BJ (cell line): ENCODE measurements at places on chromosomes 16 and 17. TPM values are rescaled to one million over a fixed set of nuclear protein-coding genes. Genes with fewer than 3 reads are reported as not detected.
A peak's percentile ranks its signal among the peaks of the same experiment; 100 is the strongest.

DNA sequence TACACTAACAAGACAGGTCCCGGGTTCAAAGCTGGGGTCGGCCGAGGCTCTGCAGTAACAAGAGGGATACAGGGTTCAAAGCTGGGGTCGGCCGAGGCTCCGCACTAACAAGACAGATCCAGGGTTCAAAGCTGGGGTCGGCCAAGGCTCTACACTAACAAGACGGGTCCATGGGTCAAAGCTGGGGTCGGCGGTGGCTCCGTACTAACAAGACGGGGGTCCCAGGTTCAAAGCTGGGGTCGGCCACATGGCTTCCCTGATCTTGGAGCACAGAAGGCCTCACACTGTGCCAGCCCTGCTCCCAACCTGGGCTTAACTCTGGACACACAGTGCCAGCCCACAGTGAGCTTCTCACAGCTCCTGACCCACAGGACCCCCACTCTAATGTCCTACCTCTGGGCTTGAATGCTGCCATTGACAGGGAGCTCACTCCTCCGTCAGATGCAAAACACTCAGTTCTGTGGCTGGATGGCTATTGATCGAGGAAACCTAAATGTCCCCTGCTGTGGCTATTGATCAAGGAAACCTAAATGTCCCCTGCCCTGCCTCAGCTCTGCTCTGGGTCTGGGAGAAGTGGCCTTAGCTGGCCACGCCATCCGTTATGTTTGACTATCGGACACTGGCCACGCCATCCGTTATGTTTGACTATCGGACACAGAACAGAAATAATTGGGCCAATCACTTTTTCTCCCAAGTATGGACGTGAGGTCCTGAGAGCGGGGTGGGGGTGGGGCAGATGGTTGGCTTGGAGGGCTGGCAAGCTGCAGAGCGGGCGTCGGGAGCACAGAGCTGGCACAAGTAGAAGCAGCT lies 54.6 kb upstream of the DOC2B start:
- no peak for DNase-seq

DNA sequence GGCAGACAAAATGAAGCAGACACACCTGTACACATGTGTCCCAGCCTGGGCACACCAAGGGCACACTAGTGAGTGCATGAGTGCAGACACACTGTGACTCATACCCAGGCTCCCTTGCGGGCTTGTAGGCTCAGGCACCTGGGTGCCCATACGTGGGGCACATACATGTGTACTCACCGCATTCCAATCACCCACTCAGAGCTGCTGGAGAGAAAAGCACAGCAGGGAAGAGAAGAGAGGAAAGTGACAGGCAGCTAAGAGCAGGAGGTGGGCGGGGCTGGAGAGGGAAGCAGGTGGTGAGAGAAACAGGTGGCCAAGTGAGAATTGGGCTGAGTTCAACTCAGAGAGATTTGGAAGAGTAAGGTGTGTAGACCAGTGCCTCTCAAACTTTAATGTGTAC lies 54.0 kb downstream of the TMEM132E start:
- no peak for DNase-seq

DNA sequence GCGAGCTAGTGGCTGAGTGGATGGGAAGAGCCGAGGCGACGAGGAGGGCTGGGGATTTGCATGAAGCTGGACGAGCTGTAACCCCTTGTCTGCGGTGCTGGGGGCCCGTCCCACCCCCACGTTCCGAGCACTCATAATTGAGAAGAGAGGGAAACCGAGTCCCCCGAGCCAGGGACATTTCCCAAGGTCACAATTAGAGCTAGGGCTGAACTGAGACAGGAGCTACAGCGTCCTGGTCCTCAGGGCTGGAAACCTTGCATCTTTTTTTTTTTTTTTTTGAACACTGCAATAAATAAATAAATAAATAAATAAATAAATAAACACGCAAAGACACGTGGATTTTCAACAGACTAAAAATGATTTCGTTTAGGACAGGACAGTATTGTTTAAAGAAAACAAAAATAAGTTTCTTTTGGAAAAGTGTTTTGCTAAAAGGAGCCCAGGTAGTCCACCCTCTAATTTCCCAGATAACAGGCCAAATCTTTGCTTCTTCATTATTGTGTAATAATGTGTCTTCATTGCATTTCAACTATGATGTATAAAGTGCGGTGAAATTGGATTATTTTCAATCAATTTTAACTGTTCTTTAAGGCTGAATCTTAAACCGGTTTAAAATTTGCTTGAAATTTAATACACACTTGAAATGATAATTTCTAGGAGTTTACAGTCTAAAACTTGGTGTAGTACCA lies 992 bp downstream of the GDPD1 start:
- no peak for DNase-seq

DNA sequence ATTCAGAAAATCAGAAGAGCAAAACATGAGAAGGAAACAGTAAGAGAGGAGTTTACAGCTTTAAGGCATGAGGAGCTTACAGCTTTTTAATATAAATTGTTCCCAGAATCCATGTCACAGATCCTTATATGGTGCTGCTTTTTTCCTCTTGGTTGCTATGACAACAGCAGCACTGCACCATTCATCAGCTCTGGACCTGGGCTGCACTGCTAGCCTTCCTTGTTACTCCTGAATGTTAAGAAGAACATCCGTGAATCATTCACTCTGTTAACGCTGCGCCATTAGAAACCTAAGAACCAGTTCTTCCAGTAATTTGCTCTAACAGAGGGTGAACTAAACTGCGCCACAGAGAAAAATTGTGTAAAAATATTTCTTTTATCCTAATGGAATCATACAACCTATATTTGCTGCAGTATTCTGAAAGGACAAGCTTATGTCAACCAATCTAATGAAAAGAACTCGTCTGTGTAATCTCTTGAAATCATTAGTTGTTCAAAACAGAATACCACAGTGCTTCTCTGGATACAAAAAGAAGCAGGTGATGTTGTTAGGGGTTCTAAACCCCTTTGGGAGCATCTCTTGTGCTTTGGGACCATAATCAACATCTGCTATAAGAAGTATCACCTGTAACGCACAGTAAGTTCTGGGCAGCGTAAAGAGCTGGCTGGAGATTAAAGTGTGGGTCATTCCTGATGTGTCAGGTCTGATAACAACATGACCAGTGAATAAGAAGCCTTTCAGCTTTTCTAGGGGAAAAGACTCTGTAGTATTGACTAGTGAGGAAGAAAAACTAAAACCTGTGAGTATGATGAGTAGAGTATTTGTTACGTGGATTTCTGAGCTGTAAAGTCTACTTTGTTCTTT lies 151.2 kb downstream of the TANC2 start:
- no peak for DNase-seq

DNA sequence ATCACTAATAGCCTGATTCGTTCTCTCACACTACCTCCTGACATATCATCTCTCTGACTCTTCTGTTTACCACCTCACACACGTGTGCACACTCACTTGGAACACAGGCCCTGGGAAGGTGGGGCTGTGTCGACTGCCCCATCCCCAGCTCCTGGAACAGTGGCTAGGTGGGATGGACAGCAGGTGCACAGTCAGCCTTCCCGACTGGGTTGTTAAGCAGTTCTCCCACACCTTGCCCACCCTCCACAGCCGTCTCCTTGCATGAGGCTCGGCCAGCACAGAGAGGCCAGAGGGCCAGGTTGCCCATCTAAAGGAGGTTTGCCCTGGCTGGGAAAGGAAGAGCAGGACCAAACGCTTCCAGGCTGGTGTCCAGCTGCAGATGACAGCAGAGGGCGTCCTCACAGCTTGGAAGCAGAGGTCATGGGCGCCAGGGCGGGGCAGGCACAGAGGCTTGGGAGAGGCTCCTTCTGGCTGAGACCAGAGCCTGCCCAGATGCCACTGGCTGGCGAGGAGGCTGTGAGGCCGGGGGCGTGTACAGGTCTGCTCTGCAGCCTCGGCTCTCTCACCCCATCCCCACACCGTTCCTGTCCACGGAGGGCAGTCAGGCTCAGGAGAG lies 92.8 kb downstream of the AMFR start:
- DNase-seq: no peak

GRCh38 chr17:76585649-76586593 lies at the start of gene ST6GALNAC2:
TSS of gene ST6GALNAC2 (minus strand) at chr17:76585860. CDS start at chr17:76585808, 52 bp downstream.
- no peak for DNase-seq

GRCh38 chr17:3557768-3558583 lies at the start of gene TRPV3:
TSS of gene TRPV3 (minus strand) at chr17:3557812. CDS start at chr17:3554850, 2,962 bp downstream.
- DNase-seq: no peak

DNA sequence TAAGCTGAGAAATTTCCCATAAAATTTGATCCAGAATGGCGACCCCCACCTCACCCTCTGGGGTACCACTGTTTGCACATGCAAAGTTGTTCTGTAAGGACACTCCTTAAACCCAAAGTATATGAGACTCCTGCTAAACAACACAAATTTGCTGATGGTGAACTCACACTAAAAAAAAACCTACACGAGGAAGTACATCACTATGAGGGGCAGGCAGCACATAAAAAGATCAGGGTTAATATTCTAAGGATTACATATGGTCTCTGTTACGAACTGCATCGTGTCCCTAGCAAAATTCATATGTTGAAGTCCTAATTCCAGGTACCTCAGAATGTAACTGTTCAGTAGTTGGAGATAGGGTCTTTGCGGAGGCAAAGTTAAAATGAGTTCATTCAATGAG lies 60.3 kb downstream of the LYRM1 start:
- DNase-seq: no peak

- DNase-seq: no peak
Measured at GRCh38 chr16:30351001-30351441, 4.1 kb downstream of the CD2BP2 start.

GRCh38 chr17:62690168-62690897 lies 62.9 kb downstream of the MRC2 start:
- DNase-seq: no peak

GRCh38 chr17:45314741-45315647 lies 1.8 kb downstream of the MAP3K14 start:
- DNase-seq: no peak

GRCh38 chr17:633133-633532 lies 81.5 kb downstream of the VPS53 start:
- peak; percentile 56 for DNase-seq

- no peak for DNase-seq
Measured at GRCh38 chr17:6046931-6047330, 23.2 kb upstream of the WSCD1 start.

DNA sequence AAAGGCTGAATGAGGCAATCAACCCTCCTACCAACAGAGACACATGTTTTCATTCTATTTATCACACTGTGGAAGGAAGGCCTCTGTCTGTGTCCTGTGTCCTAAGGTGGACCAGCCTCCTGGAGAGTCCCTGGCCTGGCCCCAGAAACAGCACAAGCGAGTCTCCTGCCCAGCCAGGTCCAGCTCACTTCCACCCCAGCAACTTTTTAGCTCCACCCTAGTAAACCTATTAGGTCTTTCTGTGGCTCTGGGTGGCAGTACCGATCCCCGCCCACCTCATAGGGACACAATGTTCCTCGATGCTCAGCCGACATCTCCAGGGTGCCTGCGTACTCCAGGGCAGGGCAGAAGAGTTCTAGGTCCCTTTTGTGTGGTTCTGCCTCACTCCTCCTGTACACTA lies 10.7 kb downstream of the DRC3 start:
- no peak for DNase-seq

DNA sequence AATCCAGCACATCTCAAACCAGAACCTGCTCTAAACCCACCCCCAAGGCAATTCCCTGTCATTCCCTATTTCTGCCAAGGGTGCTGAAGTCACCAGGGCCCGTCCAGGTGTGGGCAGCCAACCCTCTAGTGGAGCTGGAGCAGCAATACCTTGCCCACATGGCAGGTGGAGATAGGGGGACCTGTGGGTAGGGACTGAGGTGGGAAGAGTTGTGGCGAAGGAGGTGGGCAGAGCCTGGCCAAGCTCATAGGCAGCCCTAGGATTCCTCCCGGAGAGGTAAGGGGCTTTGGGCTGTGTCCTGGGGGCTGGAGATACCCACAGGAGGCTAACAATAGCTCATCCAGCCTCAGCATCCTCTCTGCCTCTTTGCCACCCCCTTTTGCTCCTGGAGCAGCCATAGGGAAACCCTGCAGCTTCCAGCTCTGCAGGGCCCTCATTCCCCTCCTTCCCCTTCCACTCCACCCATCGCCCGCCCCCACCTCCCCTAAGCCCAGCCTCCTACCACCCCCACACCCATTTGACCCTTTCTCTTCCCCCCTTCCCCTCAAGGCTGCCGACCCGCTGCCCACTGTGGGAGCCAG lies 30.4 kb upstream of the CRHR1 start:
- DNase-seq: no peak

DNA sequence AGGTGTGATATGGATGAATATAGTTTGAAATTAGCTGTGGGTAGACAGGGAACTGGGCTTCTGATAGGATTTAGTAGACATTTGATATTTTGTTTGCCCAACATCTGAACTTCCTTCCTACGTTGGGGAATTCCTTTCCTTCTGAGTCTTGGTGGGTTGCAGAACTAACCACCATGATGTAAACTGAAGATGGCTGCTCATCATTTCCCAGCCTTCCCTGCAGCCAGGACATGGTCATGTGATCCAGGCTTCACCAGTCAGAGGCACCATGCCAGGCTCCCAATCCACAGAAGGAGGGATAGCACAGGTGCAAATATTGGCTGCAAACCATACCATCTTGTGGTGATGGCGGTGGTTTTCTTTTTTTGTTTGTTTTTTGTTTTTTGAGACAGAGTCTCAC lies 57.4 kb downstream of the EMP2 start:
- DNase-seq: no peak

GRCh38 chr17:16929035-16929680 lies 42.8 kb downstream of the TNFRSF13B start:
- no peak for DNase-seq

GRCh38 chr17:73358668-73359067 lies 46.9 kb upstream of the CDC42EP4 start:
- no peak for DNase-seq

- DNase-seq: no peak
Measured at GRCh38 chr16:87964049-87964659, 12.9 kb downstream of the BANP start.

DNA sequence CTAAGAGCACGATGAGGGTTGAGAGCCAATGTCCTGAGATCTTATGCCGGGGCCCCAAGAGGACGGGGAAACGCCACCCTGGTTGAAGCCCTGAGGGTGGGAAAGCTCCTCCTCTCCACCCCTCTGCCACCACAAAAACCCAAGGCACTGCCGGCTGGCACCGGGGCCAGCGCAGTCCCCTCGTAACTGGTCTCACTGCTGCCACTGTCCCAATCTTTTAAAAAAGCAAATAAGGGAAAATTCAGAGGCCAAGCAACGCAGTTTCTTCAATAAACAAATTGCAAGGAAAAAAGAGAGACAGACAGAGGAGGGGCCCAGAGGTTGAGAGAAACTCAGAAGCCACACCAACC lies 6.7 kb downstream of the GRIN2C start:
- no peak for DNase-seq

SDR42E1 gene
- 0.44 and 0.80 TPM in 2 replicates for polyA plus RNA-seq

MYO15A gene
- polyA plus RNA-seq: 0.58 and 1.0 TPM in 2 replicates

MYO1C gene
- 211 and 321 TPM in 2 replicates for polyA plus RNA-seq

CHP2 gene
- polyA plus RNA-seq: not detected in 2 replicates

PPP1R27 gene
- 0.10 TPM in 1 of 2 replicates, not detected in the other for polyA plus RNA-seq

KRTAP16-1 gene
- not detected in 2 replicates for polyA plus RNA-seq

CD68 gene
- 58.2 and 93.2 TPM in 2 replicates for polyA plus RNA-seq
